Right lobe of liver (tissue), 6 donors: ENCODE measurements at places on chromosomes 4 and X.

DNA sequence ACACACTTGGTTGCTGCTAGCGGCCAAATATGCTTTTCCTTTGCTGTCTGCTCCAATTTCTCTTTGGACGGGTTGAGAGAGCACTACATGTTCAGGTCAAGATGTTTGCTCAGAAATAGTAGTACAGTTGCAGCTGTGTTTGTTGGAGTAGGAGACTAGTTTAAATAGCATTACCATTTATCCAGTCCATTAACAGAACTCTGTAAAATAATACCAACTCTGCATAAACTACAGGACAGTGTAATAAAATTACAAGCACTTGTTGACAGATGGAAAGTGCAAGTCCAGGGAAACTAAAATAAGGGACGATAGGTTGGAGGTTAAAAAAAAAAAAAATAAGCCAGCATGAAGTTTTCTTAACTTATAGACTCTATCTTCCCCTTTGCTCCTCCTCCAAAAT lies 20.2 kb downstream of the SLIT2 start:
- no peak for DNase-seq

DNA sequence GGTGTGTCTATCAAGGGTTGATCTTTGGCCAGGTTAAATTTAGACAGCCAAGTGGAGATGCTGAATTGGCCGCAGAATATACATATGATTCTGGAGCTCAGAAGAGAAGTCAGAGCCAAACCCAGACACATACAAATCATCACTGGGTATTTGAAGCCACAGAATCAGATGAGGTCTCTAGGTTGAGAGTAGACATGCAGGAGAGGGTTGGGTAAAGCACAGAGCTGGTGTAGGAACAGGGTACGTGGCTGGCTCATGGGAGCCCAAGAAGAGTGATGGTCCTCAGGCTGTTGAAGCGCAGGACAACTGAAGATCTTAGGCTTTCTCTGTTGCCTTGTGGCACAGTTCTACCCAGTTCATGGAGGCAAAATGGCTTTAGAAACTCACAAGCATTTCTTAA lies 37.7 kb downstream of the ADAMTS3 start:
- DNase-seq = no peak

DNA sequence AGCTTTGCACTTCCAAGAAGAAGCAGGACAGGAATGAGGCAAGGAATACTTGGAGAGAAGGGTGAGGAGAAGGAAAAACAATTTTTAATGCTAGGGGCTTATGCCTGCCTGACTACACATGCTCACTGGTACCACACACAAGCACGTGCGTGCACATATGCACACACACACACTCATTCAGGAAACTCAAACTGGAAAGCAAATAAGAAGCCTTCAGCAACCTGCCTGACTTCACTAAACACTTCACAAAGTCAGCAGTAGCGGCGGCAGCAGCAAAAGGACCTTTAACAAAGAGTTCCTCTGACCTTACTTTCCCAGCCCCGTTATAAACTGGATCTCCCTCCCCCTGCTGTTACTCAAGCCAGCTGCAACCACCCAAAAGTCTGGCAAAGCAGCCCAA lies 3.3 kb downstream of the ZDHHC9 start:
- DNase-seq = no peak

- DNase-seq = no peak
Observed at GRCh38 chrX:13699183-13699826, 10.4 kb downstream of the RAB9A start.
